ENCODE measurements at places on chromosomes 6 and 20. TPM values are rescaled to one million over a fixed set of nuclear protein-coding genes. Genes with fewer than 3 reads are reported as not detected.

SMPDL3A gene
- 10.2 TPM for total RNA-seq

DUSP15 gene
- total RNA-seq, result 1.6 TPM

SLC13A3 gene
- total RNA-seq, result 2.7 TPM

SERAC1 gene
- 5.4 TPM for total RNA-seq

HLA-DMB gene
- total RNA-seq, result 5.6 TPM

HLA-DQA2 gene
- 0.13 TPM for total RNA-seq

PROKR2 gene
- total RNA-seq, result not detected

CRIP3 gene
- total RNA-seq, result 1.1 TPM

CD93 gene
- 67.5 TPM for total RNA-seq

OR11A1 gene
- total RNA-seq, result not detected

FERMT1 gene
- total RNA-seq, result 0.58 TPM

IL17A gene
- total RNA-seq, result not detected

ZNF391 gene
- total RNA-seq, result 3.0 TPM

CD109 gene
- total RNA-seq, result 21.1 TPM

PBOV1 gene
- not detected for total RNA-seq

CRNKL1 gene
- 27.3 TPM for total RNA-seq

TGM3 gene
- 0.49 TPM for total RNA-seq

ARMC12 gene
- total RNA-seq, result 0.62 TPM

FAM162B gene
- 12.3 TPM for total RNA-seq

OTOR gene
- total RNA-seq, result 0.35 TPM

SYTL3 gene
- 7.8 TPM for total RNA-seq

SLCO4A1 gene
- total RNA-seq, result 0.53 TPM

ATG5 gene
- total RNA-seq, result 27.8 TPM

ENPP4 gene
- 35.4 TPM for total RNA-seq

C6orf118 gene
- total RNA-seq, result 0.89 TPM

LINC00237 gene
- total RNA-seq, result 0.18 TPM

KDM1B gene
- total RNA-seq, result 16.4 TPM

WFDC2 gene
- total RNA-seq, result 0.13 TPM

CTAGE9 gene
- not detected for total RNA-seq

TNNC2 gene
- 3,356 TPM for total RNA-seq

BPIFB2 gene
- total RNA-seq, result not detected

SLC17A9 gene
- total RNA-seq, result 1.7 TPM

DEF6 gene
- total RNA-seq, result 6.1 TPM

HACE1 gene
- total RNA-seq, result 11.0 TPM

SULF2 gene
- 35.6 TPM for total RNA-seq
